ENCODE measurements at places on chromosomes 16 and 17.

DNA sequence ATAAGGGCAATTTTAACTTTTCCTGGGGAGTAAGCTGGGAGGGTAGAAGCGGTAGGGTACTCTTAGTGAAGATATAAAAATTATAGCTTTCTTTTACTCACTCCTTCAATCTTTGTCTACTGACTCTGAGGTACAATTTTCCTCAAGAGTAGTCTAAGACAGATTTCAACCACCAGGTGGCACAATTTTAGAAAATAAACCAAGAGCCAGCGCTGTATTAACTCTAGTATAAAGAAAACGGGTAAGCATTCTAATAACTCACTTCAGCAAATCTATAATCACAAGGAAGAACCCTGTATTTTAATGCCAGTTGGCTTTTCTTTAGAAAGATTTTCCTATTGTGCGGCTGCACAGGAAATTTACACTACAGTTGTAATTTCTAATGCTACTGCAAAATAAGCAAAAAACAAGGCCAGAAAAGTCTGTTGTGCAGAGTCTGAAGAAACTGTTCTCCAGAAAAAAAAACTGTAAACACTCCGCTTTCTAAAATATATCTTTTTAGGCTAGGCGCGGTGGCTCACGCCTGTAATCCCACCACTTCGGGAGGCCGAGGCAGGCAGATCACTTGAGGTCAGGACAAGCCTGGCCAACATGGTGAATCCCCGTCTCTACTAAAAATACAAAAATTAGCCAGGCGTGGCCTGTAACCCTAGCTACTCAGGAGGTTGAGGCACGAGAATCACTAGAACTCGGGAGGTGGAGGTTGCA, 1.9 kb downstream of the CMC2 start:
- DNase-seq, result no peak

DNA sequence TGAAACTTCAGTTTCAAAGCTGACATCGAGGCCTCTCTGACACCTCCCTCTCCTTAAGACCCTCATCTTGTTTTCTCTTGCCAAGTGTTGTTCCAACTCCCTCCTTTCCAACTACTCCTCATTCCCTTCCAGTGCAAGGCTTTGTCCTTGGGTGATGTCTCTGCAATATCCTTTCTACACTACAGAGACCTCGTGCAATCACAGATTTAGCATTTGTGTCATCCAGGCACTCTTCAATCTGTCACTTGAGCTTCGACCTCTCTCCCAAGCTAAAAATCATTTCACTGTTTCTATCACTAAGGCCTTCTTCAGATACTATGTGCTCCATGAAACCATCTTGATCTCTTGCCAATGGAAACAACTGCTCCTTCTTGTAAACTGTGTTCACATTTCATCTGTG, 31.6 kb downstream of the TEKT3 start:
- no peak for DNase-seq

GRCh38 chr16:83040174-83040573, 413.4 kb downstream of the CDH13 start:
- no peak for DNase-seq

- no peak for DNase-seq
Observed at GRCh38 chr16:48561960-48562393, 48.0 kb downstream of the N4BP1 start.

DNA sequence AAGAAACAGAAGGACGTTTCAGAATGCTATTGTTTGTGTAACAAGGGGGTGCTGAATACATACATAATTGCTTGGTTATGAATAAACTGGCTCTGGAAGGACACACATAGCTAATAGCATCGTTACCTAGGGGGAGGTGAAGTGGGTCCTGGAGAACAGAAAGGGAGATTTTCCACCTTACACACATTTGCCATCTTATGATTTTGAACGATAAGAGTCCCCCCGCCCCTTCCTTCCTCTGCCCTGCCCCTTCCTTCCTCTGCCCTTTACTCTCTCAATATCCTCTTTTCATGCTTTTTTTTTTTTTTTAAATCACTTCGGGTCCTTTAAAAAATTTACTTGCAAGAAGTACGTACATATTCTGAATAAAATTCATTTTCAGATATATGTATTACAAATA, 902 bp upstream of the DHRS7B start:
- DNase-seq, result no peak

DNA sequence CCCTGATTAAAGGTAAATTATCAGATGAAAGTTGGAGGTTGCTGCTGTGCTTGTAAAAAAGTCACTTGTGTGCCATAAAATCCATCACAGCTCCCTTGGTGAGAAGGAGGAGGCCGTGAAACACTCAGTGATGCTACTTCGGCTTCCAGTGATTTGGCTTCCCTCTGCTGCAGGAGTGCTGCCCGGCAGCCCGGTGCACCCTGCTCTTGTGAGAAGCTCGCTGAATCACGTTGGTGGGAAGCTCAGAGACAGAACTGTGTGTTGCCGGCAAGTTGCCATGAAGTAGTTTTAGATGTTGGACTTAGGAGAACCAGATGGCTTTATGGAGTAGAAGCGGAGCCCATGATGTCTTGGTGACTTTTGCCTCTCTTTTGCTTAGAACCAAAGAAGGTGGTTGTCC, 33.3 kb downstream of the MSI2 start:
- DNase-seq, result no peak

DNA sequence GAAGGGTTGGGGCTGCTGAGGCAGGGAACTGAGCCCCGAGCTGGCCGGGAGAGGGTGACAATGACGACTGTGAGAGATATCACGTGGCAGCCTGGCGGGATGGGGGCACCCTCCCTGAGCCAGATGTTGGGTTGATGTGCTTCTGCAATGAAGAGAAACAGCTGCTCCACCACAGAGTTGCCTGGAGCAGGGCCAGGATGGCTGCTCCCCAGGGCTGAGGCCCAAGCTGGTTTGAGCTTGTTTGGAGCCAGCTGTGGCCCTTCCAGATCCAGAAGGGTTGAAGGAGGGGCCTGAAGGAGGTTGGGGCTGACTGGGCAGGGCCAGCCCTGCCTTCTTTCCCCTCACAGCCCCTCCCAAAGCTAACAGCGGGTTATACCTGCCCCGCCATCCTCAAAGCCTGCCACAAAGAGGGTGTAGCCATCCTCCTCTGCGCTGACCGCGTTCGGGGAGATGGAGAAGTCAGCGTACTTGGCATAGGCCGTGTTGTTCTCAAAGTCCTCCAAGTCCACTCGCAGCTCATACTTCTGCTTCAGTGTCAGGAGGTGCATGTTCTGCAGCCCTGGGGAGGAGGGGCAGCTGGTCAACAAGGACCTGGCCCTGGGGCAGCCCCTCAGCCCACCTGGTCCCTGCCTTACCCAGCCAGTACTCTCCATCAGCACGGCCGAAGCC, 2.1 kb downstream of the MFAP4 start:
- no peak for DNase-seq

- DNase-seq, result no peak
Observed at GRCh38 chr17:33803199-33803685, 451.8 kb upstream of the CCL2 start.

GRCh38 chr17:48503747-48504146, 27.1 kb downstream of the HOXB1 start:
- DNase-seq, result no peak

GRCh38 chr17:73798111-73798748, 154.0 kb upstream of the SDK2 start:
- DNase-seq, result no peak

DNA sequence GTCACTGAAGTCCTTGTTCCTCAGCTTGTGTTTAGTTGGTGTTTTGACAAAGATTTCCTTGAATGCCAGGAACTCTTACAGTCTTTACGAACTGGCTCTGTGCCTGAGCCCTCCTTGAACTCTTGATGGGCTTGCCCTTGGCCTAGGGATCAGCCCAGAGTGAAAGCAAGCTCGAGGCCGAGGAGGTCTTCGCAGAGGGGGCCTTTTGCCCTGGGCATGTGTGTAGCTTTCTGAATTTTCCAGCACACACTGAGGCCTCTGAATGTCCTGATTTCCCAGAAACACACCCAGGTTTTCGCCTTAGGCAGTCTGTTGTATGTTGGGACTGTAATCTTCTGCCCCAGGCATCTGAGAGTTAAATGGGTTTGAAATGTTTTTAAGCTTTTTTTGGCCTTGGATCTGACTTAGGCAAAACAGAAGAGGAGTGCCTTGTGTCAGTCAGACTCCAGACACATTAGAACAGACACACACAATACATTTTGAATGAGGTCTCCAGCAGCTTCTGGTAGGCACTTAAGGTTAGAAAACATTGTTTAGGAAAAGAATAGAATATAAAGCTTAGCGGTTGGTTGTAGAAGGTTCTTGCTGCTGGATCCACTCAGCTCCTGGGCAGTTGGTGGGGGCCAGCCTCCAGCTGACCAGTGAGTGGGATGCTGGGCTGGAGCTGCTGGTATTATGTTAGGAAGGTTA, 17.1 kb downstream of the FOXK2 start:
- no peak for DNase-seq

DNA sequence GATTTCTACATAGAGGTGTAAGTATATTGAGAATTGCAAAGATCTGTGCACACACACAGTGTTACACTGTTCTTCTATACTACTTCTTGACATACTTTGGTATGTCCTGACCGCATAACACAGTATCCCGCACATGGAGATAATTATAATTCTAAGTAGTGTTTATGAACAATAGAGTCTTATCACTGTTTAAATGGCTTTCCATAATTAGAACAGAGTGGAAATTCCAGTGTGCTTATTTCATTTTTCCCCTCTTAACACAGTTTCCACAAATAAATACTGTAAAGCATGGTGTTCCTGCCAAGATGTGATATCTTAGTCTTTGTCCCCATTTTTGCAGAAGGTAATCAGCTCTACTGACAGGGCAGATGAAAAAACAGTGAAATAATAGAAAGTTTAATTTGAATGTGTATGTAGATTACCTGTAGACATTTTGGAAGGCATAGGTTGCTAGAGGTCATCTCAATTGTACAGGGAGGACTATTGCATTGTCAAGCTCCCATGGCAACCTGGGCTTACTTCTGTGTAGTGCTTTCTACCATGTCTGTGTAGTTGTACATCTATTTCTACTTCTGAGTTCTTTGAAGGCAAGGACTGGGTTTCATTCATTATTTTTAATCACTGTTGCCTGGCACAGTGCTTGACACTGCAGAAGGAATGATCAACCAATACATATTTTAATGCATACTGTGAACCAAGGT, 10.1 kb upstream of the KRT28 start:
- no peak for DNase-seq

GRCh38 chr17:78905116-78905515, 2.1 kb upstream of the CEP295NL start:
- DNase-seq, result no peak

GRCh38 chr16:84720177-84720579, 20.4 kb downstream of the USP10 start:
- DNase-seq, result no peak

GRCh38 chr17:73749928-73750605, 105.8 kb upstream of the SDK2 start:
- DNase-seq, result no peak

DNA sequence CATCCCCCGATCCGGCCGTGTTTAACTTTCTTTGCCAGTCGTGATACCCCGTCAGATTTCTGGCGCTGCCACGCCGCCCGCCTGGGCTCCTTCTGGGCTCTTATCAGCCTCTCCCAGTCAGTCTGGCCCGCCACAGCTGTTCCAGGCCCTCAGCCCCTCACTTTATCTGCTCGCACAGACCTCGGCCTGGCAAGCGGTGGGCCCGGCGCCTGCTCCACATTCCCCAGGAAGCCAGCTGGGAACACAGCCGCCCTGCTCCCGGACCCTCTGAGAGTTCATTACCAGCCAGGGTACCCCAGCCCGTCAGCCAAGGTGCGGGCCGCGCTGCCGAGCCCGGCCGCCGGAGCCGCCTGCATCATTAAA, 157.5 kb downstream of the ZNF423 start:
- DNase-seq, result no peak

GRCh38 chr16:69599731-69600130, 34.0 kb downstream of the NFAT5 start:
- DNase-seq, result no peak

DNA sequence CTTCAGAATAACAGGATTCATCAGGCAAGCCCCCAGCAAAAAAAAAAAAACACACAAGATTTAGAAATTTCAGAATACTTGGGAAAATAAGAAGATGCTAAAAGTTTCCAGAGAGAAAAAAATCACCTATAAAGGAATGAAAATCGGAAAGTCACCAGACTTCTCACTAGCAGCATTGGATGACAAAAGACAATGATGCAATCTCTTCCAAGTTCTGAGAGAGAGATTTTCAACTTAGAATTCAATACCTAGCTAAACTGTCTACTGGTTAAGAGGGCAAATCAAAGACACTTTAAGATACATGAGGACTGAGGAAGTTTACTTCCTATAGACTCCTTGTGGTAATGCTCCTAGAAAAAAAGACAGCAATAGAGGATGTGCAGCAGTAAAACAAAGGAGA, 23.9 kb upstream of the TNS4 start:
- no peak for DNase-seq

- DNase-seq, result no peak
Observed at GRCh38 chr17:44829523-44830358, at the start of gene GJC1. Gene GJC1, minus strand, starts transcription at chr17:44830287. Its CDS starts 24,470 bp downstream, at chr17:44805817.

- DNase-seq, result no peak
Observed at GRCh38 chr17:5587438-5588032, 3.2 kb upstream of the NLRP1 start.

- no peak for DNase-seq
Observed at GRCh38 chr17:45771271-45771959, 12.7 kb upstream of the CRHR1 start.

- DNase-seq, result no peak
Observed at GRCh38 chr16:87057951-87058560, 259.1 kb downstream of the C16orf95 start.

- no peak for DNase-seq
Observed at GRCh38 chr17:44354582-44355561, 8.8 kb downstream of the FAM171A2 start.

DNA sequence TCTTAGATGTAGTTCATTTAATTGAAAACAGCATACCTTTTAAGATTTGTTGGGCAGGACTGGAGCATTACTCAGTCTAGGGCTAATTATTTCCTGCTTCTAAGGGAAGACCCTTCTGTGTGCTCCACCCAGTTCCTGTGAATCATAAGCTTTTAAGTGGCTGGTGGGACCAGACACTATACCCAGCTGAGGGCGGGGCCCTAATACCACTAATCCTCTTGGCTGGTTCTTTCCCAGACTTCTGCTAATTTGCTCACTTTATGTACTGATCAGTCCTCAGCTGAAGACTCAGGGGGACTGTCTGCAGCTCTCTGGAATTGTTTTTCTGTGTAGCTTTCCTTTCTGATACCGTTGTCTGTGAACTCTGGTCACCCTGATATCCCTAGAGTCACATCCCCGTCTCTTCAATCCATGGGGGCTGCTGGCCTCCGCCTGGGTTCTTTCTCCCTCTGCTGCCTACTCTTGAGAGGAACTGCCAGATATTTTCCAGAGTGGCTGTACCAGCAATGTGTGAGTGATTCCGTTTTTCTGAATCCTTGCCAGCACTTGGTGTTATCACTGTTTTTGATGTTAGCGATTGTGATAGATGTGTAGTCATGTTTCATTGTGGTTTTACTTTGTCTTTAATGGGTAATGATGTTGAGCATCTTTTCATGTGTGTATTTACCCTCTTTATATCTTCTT, 35.1 kb downstream of the MFSD11 start:
- DNase-seq, result no peak

All from Panc1 (cell line).